CD4-positive, alpha-beta T cell treated with Interleukin-4 for 4 hours (primary cell): ENCODE measurements at places on chromosomes 6 and 20.

DNA sequence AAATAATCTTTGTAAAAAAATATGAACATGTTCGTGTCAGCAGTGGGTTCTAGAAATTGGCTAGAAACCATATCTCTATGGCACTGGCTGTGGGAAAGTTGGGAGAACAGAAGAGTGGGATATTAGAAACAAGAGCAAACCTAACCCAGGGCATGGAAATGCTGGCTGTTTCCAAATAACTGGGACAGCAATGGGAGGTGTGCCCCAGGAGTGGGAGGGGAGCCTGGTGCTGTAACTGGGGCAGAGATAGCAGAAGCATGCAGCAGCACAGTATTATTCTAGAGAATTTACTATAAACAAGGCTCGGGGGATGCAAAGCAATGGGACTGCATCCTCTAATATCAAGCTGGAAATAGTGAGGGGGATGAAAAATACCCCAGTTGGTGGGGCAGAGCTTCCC is 175.0 kb downstream of the KIF6 start:
- DNase-seq, result no peak

DNA sequence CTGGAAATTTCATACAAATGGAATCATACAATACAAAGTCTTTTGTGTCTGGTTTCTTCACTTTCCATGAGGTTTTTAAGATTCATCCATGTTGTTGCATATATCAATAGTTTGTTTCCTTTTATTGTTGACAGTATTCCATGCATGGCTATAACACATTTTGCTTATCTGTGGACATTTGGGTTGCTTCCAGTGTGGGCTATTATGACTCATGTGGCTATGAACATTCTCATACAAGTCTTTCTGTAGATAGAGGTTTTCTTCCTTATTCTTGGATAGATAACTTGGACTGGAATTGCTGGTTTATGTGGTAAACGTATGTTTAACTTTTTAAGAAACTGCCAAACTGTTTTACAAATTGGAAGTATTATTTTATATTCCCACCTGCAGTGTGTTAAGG is 30.0 kb upstream of the KIF6 start:
- DNase-seq, result no peak

DNA sequence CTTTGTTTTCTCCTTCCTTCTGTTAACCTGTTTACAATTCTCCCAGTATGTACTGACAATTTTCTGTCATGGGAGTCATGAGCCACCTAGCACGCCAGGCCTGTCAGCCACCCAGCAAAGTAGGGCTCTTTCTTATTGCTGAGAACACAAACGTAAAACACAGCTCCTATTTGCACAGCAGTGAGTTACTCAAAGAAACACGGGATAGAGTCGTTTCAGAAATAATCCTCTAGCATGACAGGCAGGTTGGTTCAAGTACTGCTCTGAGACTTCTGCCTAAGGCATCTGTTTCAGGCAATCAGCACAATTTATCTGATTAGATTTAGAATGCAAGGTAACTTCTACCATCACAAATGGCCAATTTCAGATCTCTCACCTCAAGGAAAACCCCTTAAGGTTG is 88.8 kb downstream of the CD24 start:
- DNase-seq, result no peak

- DNase-seq, result no peak
These were observed 29.5 kb upstream of the ZNF217 start for GRCh38 chr20:53623134-53623453.

DNA sequence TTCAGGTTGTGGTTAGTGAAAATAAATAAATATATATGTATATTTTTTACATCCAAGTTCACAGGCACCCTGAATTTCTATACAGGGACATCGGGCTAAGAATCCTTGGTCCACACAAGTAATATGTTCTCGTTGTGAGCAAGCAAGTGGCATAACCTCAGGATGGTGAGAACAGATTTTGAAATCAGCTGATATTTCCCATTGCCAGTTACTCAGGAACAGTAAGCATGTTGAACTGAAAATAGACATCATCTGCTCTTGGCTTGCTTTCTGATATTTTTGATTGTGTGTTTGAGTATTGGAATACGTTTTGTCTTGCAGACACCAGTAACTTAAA is 87.7 kb downstream of the TRMT6 start:
- no peak for DNase-seq

GRCh38 chr6:75178757-75179156 is 27.1 kb downstream of the COL12A1 start:
- DNase-seq, result no peak

GRCh38 chr6:146851837-146852236 is 253.1 kb downstream of the ADGB start:
- DNase-seq, result no peak

DNA sequence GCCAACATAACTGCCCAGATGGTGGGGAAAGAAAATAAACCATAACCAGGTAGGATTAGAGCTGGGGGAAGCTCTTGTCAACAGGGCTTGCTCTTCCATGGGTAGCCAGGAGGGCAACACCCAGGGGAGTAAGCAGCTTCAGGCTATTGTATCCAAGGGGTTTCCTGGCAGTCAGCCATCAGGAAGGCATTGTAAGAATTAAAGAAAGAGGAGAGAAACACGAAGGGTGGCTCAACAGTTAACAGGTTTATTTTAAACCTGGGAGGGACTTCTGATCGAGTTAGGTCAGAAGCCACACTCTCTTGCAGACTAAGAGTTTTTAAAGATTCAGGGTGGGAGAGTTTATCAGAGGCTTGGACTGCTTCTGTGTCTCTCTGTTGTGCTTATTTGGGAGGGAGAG is 114.2 kb downstream of the QRSL1 start:
- no peak for DNase-seq

DNA sequence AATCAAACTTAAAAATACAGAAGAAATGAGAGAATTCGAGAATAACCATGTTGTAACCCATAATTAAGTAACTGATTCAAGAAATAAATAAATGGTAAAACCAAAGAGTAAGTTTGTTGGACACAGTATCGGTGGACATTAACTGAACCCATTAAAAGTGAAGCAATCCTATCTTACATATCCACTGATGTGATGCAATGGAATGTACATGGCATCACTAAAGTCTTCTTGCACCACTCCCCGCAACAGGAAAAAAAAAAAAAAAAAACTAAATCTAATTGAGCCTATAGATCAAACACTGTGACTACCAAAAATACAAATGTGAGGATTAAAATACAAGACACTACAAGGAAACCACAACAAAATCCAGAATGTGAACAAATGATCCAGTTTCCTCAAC is 7.9 kb downstream of the SNX14 start:
- DNase-seq, result no peak

GRCh38 chr6:7974938-7975763 is 64.6 kb upstream of the TXNDC5 start:
- DNase-seq, result no peak

GRCh38 chr20:1463971-1464570 is 2.6 kb downstream of the NSFL1C start:
- no peak for DNase-seq

GRCh38 chr20:11035211-11035610 is 361.4 kb upstream of the JAG1 start:
- no peak for DNase-seq

DNA sequence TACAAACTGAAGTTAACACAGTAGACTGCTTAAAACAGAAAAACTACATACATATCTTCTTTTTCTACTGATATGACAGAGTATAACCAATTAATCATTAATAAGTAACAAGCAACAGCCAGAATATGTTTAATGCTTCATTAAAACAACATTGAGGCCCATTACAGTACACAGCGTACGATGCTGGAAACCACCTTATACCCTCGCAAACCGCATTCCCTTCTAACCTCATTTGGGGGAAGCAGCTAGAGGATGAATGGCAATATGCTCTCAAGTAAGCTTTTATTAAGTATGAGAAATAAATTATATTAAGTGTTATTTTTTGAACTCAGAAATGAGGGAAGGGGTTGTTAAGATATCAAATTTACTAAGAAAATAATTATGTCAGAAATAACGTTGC is 142.4 kb downstream of the GMDS start:
- no peak for DNase-seq
